Stimulated activated CD8-positive, alpha-beta memory T cell treated with anti-CD3 and anti-CD28 coated beads, Interleukin-7, amount 100 ng/mL, for 24 hours (primary cell): ENCODE measurements at places on chromosomes 6 and 20.

DNA sequence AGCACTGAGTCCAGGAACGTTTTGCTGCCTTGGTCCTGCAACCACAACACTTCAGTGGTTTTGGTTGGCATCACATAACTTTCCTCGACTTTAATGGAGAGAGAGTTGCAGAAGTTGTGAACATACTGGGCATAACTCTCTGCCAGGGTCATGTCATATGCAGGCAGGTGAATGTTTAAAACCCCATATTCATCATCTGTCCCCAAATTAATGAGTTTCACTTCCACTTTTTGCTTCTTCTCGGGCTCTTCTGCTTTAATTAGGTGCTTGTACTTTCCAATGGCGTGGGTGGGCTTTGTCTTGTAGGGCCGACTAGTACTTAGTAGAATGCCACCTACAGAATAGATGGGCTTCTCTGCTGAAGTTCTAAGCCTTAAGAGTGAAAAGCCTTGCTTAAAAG, 45.2 kb upstream of the TFAP2A start:
- DNase-seq = no peak

GRCh38 chr6:149271348-149272340, 45.9 kb upstream of the TAB2 start:
- DNase-seq = peak; percentile 35

GRCh38 chr6:159008656-159009288, 8.8 kb upstream of the RSPH3 start:
- no peak for DNase-seq

GRCh38 chr6:20280288-20280621, 68.0 kb upstream of the MBOAT1 start:
- DNase-seq = no peak

GRCh38 chr20:63554361-63555278, 661 bp downstream of the FNDC11 start:
- DNase-seq = no peak

- DNase-seq = no peak
Observed at GRCh38 chr6:138339024-138339423, 38.7 kb upstream of the SMIM28 start.

DNA sequence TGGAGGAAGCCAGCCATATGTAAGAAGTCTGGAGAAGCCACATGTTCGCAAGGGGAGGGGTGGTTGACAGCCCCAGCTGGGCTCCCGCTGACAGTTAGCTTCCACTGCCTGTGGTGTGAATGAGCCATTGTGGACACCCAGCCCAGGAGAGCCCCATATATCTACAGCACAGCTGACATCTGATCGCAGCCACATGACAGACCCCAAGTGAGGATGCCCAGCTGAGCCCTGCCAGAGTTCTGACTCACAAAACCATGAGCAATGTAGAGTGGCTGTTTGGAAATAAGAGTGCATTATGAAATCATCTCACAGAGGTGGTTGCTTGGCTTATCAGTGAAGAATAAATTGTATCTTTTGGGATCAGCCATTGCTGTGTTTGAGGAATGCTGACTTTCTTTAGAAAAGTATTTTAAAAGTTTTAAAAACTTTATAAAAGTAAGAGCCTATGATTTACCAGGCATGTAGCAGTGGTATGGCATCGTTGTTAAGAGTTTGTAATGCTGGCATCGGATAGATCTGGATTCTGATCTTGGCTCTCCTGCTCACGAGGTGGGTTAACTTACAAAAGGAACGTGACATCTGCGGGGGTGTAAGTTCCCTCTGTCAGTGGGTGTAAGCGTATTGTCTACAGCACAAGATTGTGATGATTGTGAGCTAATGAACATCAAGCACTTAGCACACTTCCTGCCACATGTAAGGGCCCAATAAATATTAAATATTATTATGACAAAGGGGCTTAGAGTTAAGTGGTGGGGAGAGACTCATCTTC, 24.1 kb downstream of the CFAP61 start:
- DNase-seq = no peak

- DNase-seq = no peak
Observed at GRCh38 chr6:101614774-101615173, 221.3 kb downstream of the GRIK2 start.

GRCh38 chr20:51087266-51087665, 64.4 kb upstream of the KCNG1 start:
- DNase-seq = no peak

GRCh38 chr6:43814111-43814510, 44.1 kb downstream of the VEGFA start:
- no peak for DNase-seq

- no peak for DNase-seq
Observed at GRCh38 chr6:77686931-77687330, 34.1 kb downstream of the MEI4 start.

DNA sequence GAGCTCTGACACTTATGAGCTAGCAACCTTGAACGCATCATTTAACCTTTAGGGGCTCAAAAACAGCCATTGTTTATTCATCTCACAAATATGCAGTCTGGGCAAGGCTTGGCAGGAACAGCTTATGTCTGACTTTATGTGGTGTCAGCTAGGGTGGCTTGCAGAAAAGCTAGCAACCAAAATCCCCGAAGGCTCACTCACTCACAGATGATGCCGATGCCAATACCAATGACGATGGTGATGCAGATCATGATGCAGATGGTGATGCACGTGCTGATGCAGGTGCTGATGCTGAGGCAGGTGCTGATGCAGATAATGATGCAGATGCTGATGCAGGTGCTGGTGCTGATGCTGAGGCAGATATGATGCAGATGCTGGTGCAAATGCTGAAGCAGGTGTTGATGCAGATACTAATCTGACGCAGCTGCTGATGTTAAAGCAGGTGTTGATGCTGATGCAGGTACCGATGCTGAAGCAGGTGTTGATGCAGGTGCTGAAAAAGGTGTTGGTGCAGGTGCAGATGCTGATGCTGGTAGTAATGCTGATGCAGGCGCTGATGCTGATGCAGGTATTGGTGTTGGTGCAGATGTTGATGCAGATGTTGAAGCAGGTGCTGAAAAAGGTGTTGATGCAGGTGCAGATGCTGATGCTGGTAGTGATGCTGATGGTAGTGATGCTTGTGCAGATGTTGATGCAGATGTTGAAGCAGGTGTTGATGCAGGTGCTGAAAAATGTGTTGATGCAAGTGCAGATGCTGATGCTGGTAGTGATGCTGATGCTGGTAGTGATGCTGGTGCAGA, 195.6 kb downstream of the NFATC2 start:
- DNase-seq = no peak

- no peak for DNase-seq
Observed at GRCh38 chr6:109053336-109053735, 41.3 kb downstream of the SESN1 start.

DNA sequence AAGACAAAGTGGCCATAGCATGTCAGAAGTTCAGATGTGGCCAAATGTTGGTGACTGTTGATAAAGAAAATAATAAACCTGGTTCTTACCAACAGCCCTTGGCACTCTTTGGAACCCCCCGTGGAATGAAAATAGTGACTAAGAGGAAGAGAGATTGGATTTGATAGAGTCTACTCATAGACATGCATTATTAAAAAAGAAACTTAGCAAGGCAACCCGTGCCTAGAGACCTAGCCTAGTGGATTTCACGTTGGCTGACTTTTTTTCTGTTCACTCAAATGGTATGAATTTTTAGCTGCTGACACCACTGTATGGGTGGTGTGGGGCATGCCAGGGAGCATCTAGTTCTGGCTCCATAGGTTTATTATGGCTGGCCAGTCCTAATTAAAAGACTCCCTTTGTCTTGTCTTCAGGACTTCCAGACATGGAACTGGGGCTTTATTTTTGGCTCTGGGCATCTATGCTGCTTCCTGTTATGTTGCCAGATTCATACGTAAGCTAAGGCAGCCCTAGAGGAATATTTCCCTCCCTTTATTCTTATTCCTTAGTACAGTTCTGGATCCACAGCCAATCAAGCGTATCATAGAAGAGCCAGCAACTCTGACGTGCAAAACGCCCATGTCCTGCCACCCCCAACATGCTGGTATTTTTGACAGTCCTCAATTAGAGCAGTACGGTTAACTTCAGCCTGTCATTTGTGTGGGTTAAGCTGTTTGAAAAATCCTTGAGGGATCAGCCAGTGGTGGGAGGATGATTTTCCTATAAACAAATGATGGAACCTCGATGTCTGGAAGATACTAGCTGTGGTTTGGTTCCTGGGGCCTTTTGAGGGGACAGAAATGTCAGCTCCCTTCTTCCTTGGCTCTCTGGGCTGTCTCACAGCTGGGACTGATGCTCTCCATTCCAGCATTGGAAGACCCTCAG, 127.5 kb downstream of the ISM1 start:
- no peak for DNase-seq

DNA sequence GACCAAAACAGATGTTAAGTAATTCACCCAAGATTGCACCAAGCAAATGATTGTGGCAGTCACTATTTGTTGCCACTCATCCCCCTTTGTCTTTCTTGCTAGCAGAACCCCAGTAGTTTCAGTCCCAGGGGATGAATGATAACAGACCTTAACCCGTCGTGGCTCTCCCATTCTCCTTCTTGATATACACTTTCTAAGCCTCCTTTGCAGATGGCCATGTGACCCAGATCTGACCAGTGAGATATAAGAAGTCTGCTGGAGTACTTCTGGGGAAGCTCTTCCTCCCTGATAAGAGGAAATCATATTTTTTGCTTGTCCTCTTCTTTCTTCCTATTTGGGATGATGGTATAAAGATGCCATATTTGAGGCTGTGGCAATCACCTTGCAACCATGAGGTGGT, 9.6 kb upstream of the SH3BGRL2 start:
- no peak for DNase-seq

DNA sequence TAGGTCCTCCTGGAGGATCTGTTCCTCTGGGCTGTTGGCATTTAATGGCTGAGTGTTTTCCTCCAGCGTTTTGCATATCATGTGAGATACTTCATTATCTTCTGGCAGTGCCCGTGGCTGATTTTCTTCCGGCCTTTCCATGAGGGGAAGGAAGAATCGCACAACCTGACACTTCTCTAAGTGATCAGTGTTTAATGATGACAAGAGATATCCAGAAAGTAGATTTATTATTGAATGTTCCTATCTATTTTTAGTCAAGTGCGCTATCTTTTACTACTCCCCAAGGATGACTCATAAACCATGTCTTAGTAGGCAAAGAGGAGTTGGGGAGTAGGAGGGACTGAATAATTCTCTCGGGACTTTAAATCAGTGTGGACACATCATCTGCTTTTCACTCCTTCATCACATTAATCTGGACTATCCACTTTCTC, 149.7 kb downstream of the PLCB4 start:
- no peak for DNase-seq

DNA sequence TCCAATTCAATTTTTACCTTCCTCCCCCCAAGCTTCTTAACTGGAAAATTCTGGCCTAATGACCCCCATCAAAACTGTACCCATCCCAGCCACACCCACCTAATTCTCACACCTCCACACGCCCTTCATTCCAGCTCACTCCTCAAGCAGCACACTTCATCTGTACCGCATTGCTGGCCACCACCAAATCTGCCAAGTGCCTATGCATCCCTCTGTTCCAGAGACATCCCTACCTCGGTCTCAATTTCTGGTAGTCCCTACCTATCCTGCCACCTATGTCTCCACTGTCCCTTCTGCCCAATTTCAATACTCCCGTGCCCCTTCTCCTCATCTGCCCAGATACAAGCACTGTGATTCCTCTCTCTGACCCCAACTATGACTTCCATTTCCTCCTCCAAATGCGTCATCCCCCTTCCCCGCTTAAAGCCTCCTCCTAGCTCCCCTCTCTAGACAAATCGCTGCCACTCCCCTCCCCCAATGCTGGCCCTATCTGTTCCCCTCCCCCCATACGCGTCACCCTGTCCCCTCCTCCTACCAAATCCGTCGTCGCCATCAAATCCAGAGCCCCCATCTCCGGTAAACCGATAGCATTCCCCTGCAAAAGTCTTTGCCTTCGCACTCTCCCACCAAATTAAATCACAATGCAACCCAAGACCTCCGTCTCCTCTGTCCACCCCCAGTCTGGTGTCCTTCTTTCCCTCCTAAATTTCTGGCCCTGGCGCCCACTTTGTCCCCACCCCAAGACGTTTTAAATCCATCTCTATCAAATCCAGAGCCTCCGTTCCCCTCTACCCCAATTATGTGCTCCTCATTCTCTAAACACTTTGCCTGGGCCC, 1.2 kb downstream of the MTCH1 start:
- DNase-seq = peak; percentile 33

DNA sequence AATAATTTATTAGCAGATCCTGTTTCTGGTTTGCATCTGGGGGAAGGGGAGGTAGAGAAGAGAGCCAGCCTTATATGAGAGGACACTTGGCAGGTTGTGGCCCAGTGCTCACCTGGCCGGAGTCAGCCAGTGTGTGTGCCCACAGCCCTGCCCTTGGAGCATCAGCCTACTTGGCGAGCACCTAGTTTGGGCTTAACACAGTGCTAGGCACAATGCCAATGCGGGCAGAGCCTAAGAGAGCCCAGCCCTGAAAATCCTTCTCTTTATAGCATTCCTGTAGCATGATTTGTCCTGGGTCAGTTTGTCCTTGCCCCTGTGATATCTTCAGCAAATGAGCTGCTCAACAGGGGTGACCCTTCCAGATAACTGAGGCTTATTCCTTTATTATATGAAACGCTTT, 73.0 kb downstream of the SLX4IP start:
- no peak for DNase-seq

- no peak for DNase-seq
Observed at GRCh38 chr20:36521526-36521925, 19.8 kb upstream of the MYL9 start.

DNA sequence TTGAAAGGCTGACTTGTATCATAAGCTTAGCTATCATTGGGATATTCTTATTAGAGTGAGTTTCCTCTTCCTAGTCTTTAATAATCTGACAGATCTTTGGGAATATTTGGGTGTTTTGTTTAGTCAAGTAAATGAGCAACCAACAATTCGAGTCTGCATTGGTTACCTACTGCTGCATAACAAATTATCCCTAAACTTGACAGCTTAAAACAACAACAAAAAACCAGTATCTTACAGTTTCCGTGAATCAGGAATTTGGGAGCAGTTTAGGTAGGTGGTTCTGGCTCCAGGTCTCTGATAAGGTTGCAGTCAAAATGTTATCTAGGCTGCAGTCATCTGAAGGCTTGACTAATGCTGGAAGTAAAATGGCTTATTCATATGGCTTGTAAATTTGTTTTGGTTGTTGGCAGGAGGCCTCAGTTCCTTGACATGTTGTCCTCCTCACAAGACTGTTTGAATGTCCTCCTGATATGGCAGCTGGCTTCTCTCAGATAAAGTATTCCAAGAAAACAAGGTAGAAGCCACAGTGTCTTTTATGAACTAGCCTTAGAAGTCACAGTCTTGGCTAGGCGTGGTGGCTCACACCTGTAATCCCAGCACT, 7.2 kb downstream of the GTF3C6 start:
- no peak for DNase-seq

GRCh38 chr20:53706008-53706465, 112.4 kb upstream of the ZNF217 start:
- no peak for DNase-seq

DNA sequence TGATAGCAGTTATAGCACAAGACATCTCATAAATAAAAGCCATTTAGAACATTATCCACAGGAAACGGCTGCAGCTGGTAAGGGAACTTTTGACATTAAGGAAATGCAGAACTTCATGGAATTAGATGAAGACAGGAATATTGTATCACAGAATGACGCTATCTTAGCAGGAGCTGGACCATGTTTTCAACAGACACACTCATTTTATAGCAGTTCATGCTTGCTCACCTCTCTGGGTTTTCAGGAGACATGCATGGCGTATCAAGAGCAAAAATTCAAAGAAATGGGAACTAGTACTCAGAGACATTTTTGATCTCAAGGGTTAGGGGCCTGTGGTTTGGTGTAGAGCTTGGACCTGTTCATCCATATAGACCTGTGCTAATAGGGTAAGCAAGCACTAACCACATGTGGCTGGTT, 125.0 kb downstream of the FYN start:
- DNase-seq = no peak

- DNase-seq = no peak
Observed at GRCh38 chr6:14664621-14665315, 547.2 kb downstream of the CD83 start.

GRCh38 chr6:52518279-52518945, 58.4 kb downstream of the TRAM2 start:
- DNase-seq = no peak
